Cortex of kidney (tissue), 1 donor: ENCODE measurements at places on chromosomes 3 and 15.

DNA sequence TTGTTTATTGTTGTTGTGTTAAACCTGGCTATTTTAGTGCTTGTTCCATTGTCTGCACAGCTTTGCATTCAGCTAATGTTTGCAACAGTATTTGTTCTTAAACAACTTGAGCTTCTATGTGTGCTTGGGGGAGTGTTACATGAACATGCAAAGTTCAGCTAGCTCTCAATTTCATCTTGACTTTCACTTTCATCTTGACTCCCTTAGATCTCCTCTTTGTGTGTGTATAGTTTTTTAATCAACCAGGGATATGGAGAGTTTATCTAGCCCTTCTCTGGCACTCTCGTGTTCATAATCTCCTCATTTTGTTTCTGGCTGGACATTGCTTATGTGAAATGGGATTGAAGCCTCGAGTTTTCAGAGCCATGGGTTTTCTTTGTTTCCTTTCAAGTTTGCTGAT lies 212.4 kb upstream of the ZBTB20 start:
- DNase-seq: no peak

DNA sequence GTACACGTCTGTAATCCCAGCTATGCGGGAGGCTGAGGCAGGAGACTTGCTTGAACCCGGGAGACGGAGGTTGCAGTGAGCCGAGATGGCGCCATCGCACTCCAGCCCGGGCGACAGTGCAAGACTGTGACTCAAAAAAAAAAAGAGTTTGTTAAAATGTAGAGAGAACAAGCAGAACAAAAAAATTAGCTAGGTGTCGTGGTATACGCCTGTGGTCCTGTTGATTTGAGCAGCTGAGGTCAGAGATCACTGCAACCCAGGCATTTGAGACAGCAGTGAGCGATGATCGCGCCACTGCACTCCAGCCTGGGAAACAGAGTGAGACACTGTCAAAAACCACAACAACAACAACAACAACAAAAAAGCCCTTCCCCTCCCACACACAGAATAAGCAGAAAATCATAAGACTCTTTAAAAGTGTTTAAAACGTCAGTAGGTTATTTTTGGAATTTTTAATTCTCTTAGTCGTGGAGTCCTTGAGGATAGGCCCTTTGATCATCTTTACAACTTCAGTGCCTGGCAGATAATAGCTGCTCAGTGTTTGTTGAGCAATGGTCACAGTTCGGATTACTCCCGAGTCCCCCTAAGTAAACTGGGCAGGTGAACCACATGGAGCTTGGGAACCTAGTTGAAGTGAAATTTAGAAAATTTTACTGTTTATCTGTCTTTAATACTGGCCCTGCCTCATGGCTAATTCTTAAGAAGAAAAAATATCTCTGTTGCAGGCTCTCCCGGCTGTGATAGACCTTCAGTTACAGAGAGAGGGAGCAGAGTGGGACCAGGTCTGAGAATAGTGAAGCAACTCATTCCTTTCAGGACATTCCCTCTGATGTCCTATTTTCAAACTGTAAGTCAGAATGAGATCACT lies 6.2 kb downstream of the NIPA2 start:
- DNase-seq: no peak

DNA sequence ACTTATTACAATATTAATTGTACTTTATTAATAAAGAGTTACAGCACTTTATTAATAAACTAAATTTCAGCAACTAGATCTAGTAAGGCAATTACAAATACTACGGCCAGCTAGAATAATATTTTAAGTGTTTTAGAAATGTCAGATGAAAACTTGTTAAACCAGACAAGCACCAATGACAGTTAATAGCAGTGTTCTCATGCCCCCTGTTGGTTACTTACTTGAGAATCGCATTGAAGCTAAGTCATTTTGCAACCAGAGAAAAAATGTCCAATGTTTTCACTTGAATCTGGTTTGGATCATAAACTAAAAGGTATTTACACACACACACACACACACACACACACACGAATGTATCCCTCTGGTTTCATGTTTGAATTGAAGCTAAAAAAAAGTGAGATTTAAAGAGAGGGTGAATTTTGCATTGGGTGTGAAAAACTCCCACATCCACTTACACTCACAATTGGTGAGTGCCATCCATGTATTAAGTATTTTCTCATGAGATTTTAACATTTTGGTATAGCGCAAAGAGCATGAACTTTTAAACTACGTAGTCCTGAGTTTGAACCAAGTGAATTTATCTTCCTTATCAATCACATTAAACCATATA lies 347.7 kb downstream of the ZBBX start:
- DNase-seq: no peak

DNA sequence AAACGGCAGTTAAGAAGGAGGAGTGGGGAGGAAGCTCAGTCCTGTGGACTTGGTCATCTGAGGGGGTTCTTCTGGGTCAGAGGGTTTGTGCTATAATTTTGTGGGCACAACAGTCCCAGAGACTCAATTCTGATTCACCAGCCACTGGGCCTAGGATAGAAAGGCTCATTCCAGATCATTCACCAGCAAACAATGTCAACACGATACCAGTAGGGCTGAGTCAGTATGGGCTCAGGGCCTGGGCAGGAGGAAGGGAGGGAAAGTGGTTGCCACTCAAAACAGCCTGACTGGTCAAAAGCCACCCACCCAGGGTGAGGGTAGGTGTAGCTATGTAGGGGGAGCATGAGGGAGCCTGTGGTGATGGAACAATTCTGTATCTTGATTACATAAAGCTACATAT lies 86.9 kb upstream of the MEX3B start:
- no peak for DNase-seq

DNA sequence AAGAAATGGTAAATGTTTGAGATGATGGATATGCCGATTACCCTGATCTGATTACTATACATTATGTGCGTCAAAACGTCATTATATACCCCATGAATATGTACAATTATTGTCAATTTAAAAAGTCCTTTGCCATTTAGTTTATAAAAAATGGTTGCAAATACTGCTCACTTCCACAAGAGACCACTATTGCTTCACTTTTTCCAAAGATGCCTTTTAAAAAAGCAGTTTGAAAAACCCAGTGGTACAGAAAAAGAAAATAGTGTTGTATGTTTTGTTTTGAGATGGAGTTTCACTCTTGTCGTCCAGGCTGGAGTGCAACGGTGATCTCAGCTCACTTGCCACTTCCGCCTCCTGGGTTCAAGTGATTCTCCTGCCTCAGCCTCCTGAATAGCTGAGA lies 39.3 kb downstream of the EDEM1 start:
- no peak for DNase-seq

GRCh38 chr15:89363133-89363532 lies 28.5 kb upstream of the POLG start:
- no peak for DNase-seq

- DNase-seq: no peak
Observed at GRCh38 chr3:185325946-185326791, 36.8 kb upstream of the MAP3K13 start.

DNA sequence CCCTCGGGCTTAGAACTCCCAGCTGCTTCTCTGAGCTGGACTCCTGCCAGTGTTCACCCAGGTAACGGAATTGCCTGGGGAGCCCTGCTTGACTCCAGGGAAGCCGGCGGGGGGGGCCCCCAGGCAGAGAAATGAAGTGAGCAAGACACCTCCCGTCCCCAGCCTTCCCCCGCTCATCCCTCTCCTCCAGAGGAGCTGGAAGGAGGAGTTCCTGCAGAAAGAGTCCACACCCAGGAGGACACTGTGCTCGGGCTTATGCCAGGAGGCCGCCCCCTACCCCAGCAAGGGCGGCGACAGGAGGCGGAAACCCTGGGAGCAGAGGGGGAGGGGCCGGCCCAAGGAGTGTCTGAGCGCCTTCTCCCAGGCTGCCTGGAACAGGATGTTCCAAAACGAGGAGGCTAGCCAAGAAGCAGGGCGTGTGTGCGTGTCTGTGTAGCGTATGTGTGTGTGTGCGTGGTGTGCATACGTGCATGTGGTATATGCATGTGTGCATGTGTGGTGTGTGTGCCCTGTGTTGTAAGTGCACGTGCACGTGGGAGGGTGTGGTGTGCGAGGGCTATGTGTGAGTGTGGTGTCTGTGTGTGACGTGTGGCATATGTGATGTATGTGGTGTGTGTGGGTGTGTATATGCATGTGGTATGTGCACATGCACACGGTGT lies 511.3 kb downstream of the SHQ1 start:
- no peak for DNase-seq

- DNase-seq: no peak
Observed at GRCh38 chr3:17747174-17747889, 4.9 kb upstream of the TBC1D5 start.

DNA sequence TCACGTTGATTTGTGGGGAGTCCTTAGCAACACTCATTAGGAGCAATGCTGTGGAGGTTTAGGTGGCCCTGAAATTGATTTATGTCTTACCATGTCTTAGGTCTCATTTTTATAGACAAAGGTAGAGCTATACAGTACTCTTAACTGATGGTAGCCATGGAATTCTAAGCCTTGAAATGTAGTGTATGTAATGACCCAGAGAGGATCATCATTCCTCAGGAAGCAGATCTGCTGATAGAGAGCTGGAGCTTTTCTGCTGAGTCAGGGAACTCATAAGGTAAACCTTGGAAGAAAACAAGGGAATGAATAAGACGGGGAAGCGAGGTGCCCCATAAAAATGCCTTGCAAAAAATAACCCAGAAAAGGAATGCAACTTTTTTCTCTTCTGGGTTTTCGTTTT lies 34.0 kb upstream of the ZNF639 start:
- no peak for DNase-seq

DNA sequence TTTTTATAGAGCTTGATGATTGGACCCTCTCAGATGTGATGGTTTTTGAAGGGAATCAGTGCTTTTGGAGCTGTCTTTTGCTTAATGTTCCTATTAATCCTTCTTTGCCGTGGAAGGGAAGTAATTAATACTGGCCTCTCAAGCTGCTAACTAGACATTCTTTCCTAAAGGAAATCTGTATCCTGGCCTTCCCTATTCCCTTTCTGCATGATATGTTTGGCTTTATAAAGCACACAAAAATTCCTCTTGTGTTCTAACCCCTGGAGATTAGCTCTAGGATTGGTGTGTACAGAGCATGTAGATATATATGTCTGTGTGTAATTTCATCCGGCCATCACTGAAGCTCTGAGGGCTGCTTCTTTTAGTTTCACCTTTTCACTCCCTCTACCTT lies 6.9 kb downstream of the ATXN7 start:
- no peak for DNase-seq

DNA sequence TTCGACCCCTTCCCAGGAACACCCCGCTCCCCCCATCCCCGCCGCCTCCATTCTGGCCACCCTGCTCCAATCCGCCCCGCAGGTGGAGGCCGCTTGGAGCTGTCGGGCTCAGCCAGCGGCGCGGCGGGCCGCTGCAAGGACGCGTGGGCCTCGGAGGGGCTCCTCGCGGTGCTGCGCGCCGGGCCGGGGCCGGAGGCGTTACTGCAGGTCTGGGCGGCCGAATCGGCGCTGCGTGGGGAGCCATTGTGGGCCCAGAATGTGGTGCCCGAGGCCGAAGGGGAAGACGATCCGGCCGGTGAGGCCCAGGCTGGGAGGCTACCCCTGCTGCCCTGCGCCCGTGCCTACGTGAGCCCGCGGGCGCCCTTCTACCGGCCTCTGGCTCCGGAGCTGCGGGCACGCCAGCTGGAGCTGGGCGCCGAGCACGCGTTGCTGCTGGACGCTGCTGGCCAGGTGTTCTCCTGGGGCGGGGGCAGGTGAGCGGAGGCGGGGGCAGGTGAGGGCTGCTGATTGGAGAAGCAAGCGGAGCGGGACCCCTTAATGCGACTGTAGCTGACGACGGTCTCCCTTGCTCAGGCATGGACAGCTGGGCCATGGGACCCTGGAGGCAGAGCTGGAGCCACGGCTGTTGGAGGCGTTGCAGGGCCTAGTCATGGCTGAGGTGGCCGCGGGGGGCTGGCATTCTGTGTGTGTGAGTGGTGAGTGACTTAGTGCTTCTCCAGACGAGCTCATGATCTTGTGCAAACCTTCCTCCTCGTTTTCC lies 2.5 kb downstream of the RCCD1 start:
- DNase-seq: no peak

DNA sequence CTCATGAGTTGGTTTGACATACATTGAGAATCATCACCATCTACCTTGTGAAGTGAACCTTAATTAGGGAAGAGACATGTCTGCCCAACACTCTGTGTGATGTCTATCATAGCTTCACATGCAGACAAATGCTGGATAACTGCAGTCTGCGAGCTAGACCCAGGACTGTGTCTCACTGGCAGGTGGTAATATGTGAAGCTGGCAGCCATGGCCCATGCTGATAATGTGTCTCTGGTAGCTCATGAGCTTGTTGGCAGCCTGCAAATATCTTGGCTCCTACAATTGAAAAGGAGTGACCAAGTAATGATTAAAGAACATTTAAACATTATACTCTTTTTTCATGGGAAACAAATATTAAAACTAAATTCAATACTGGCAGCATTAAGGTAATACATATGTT lies 234.8 kb downstream of the CHST2 start:
- no peak for DNase-seq

DNA sequence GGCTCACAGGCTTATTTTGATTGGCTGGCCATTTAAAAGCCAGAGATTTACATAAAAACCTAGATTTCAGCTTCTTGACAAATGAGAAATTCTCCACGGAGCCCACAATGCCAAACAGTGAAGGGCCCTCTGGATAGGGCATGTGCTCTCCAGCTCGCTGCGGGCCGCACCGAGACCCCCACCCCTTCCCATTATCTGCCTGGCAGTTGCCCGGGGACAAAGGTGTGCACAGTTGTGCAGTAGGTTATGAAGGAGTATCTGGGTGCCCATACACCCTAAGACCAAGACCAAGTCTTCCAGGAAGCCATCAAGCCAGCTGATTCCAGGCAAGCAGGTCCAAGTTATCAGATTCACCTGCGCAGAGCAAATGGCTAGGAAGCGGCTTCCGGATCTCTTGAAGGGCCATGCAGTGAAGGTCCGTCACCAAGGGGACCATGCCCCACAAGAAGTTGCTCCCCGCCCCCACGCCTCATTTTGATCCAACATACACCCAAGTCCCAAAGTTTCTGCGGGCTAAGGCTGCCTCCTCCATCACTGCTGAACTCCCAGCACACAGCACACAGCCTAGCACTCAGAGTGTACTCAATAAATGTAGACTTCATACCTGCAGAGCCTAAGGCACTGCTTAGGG lies 1.3 kb downstream of the MRPS25 start:
- no peak for DNase-seq

- no peak for DNase-seq
Observed at GRCh38 chr3:134039161-134039862, 9.6 kb upstream of the SLCO2A1 start.

DNA sequence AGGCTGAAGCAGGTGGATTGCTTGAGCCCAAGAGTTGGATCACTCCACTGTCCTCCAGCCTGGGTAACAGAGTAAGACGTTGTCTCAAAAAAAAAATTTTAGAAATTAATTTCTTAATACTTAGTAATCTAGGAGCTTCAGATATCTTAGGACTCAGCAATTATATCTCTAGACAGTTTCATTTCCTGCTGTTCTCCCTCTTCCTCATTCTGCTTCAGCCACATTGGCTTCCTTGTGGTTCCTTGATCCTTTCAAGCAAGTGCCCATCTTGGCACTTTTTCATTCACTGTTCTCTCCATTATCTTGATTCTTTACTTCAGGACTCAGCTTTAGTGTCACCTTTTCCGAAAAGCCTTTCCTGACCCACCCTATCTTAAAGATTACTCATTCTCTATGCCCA lies 22.5 kb downstream of the TMEM202 start:
- DNase-seq: no peak
